Stimulated activated naive CD8-positive, alpha-beta T cell treated with anti-CD3 and anti-CD28 coated beads, Interleukin-15, amount 100 ng/mL, for 72 hours (primary cell): ENCODE measurements at places on chromosomes 16 and 17.

GRCh38 chr16:3375680-3376079 lies 20.0 kb downstream of the OR2C1 start:
- DNase-seq = no peak

DNA sequence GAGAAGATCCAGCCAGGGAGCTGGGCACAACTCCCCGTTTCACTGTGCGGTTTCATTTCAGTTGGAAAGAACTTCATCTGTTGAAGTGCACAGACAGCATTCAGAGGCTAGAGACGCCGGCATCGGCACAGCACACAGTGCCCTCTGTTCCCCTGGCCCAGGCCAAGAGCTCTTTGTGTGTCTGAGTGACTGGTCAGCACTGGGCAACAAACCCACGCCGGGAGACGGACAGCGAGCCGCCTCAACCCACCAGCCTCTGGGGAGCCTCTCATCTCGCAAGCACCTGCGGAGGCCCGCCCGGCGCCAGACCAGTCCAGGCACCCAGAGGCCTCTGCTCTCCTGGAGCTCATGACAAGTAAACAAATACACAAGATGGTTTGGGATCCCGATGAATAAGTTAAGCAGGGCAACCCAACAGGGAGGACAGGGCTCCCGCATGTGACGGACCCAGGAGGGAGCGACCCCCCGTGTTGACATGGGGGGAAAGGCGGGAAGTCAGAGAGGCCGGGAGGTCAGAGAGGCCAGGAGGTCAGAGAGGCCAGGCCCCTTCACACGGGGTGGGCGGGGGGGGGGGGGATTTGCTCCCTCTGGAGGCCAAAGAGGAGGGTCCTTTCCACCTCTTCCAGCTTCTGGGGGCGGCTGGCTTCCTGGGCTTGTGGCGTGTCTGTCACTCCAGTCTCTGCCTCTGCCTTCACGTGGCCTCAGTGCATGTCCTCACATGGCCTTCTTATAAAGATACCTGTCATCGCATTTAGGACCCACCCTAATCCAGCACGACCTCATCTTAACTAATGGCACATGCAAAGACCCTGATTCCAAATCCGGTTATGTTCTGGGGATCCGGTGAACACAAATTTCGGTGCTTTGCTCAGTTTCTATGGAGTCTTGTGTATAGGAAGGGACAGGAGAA lies 25.8 kb upstream of the KLHDC4 start:
- DNase-seq = no peak

- DNase-seq = peak; percentile 80
These were observed 22.7 kb downstream of the TMEM235 start for GRCh38 chr17:78253946-78254672.

- no peak for DNase-seq
These were observed 45.1 kb upstream of the SSTR5 start for GRCh38 chr16:1027501-1027815.

DNA sequence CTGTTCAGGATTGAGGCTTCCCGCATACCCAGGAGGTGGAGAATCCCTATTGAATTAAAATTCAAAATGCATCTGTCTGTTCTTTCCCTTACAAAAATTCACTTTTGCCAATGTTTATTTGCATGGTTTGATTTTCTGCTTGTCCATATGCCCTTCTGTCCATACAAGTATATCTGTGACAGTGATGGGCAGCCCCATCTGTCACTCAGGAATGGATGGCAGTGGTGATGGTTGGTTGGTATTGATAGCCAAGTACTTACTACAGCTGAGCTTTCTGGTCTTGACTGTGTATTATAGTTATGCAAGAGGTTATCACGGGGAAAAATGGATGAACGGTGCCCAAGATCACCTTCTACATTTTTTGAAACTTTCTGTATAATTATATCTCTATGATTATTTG lies 171.0 kb downstream of the RBFOX1 start:
- DNase-seq = no peak

DNA sequence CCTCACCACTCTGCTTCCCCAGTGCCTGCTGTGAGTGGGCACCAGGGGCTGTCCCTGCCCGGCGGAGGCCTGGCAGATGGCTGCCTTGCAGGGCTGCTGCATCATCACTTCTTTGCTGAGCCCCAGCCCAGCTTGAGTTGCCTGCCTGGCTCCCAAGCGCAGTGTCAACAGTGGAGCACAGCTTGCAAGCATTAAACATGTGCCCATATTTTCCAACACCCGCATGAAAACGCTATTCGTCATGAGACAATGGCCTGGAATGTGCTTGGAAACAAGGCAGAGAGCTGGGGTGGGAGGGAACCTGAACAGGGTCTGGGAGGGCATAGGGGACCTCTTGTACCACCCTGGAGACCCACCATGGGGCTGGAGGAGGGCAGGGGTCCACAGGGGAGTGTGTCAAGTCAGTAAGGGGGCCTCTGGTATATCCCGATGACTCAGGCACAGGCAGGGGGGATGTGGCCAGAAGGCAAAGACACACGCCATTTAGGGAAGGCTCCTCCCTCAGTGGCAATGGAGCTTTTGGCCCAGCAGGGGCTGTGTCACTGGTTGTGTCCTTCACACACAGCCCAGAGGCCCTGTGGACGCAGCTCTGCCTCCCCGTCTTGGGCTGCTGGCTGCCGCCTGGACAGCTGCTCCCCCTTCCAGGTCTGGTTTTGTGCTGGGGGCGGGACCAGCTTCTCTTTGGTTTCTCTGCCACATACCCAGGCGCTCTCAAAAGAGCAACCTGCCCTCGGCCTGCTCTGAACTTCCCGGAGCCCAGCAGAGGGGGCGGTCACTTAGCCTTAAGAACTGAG lies 17.4 kb upstream of the MTSS2 start:
- no peak for DNase-seq

DNA sequence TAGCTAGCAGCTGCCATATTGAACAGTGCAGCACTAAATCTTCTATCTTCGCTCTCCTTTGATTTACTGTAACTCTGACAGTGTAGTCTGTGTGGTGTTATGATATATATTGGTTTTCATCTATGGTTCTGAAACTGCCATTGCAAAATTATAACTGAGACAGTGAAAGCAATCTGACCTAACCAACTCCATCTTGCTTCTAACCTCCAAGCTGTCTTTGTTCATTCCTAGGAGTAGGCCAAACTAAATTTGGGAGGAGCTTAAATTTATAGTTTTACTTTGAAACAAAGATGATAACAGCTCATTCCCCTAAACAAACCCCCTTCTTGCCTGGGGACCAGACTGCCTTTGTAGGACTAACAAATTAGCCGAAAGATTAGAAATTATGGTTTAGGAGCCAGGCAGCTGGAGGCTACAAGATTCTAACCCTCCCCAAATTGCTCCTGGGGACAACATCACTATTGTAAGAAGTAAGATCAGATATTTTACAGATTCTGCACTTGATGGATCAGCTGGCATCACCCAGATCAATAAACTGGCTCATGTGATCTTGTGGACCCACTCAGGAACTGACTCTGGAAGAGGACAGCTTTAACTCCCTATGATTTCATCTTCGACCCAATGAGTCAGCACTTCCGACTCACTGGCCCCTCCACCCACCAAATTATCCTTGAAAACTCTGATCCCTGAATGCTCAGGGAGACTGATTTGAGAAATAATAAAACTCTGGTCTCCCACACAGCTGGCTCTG lies 47.0 kb upstream of the FBXO47 start:
- DNase-seq = no peak

DNA sequence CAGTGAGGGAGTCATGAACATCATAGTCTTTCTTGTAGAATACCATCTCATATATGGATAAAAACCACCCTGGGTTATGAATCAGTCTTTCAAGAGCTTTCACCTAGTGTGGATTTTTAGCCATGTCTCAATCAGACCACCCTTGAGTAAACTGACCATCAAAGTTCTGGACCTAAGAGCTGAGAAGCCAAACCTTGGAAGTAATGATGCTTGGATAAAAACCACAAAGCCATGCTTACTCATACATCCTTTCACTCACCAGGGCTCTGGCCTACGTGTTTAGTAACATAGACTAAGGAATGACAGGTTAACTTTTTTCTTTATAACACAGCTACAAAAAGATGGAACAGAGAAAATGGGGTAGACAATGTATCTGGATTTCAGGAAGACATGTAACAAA lies 167.2 kb downstream of the STX8 start:
- DNase-seq = no peak

DNA sequence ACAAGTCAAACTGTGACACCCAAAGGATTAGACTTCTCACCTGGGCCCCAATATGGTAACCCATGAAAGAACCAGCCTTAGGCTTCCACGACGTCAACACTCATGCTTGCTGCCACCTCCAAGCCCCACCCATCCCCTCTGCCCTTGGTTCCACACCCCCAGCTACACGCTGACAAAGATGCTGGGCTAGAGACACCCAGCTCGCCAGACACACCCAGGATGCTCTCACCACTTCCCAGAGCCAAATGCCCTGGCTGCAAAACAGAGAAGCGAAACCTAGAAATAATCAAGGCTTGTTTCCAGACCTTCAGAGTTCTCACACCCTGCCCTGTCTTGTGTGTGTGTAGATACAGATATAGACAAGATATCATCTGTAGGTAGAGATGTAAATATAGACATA lies 26.0 kb upstream of the ADCY9 start:
- DNase-seq = peak; percentile 15
